ENCODE measurements at places on chromosomes 7 and 10. TPM values are rescaled to one million over a fixed set of nuclear protein-coding genes. Genes with fewer than 3 reads are reported as not detected.

RBP3 gene
- not detected for total RNA-seq

C10orf95 gene
- total RNA-seq = not detected

TMEM72 gene
- total RNA-seq = not detected

CFTR gene
- 0.09 TPM for total RNA-seq

CALML5 gene
- total RNA-seq = not detected

EPDR1 gene
- total RNA-seq = 27.8 TPM

OR2A42 gene
- total RNA-seq = not detected

ADGRA1 gene
- not detected for total RNA-seq

C10orf105 gene
- total RNA-seq = not detected

CLIP2 gene
- 89.9 TPM for total RNA-seq

EN2 gene
- not detected for total RNA-seq

AKR1D1 gene
- not detected for total RNA-seq

TMEM213 gene
- 0.33 TPM for total RNA-seq

HOXA7 gene
- total RNA-seq = not detected

CUBN gene
- total RNA-seq = 3.4 TPM

OR2F2 gene
- not detected for total RNA-seq

TMEM270 gene
- total RNA-seq = not detected

PPP1R3A gene
- total RNA-seq = not detected

ACTL6B gene
- not detected for total RNA-seq

COBL gene
- total RNA-seq = not detected

C10orf143 gene
- 0.49 TPM for total RNA-seq

HTR5A gene
- not detected for total RNA-seq

All from fibroblast of the aortic adventitia (primary cell).